SK-MEL-5 (cell line): ENCODE measurements at places on chromosomes 5 and 9. TPM values are rescaled to one million over a fixed set of nuclear protein-coding genes. Genes with fewer than 3 reads are reported as not detected.
A peak's percentile ranks its signal among the peaks of the same experiment; 100 is the strongest.

PCDHGB5 gene
- 0.29 and 0.50 TPM in 2 replicates for total RNA-seq

CDH9 gene
- not detected in 2 replicates for total RNA-seq

GRCh38 chr9:122040561-122041242 lies 52.4 kb downstream of the TTLL11 start:
- DNase-seq: no peak

GRCh38 chr5:112419986-112420864 lies 1.1 kb upstream of the EPB41L4A start:
- peak; percentile 69 for DNase-seq

DNA sequence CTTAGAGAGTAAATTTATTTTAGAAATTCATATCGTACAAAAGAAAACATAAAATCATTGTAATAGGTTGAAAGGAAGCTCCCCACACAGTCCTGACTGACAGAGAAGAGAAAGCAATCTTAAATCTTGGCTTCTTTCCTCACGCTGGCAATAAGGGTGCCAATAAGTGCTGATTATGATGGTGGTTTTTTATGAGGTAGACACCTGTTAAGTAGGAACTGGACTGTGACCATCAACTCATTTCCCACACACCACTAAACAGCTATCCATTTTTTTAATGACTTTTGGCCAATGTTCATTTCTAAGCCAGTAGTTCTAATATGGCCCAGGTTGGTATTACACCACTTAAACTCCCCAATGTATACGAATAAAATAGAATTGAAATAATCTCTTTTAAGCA lies 893.5 kb upstream of the NUDT12 start:
- no peak for DNase-seq

DNA sequence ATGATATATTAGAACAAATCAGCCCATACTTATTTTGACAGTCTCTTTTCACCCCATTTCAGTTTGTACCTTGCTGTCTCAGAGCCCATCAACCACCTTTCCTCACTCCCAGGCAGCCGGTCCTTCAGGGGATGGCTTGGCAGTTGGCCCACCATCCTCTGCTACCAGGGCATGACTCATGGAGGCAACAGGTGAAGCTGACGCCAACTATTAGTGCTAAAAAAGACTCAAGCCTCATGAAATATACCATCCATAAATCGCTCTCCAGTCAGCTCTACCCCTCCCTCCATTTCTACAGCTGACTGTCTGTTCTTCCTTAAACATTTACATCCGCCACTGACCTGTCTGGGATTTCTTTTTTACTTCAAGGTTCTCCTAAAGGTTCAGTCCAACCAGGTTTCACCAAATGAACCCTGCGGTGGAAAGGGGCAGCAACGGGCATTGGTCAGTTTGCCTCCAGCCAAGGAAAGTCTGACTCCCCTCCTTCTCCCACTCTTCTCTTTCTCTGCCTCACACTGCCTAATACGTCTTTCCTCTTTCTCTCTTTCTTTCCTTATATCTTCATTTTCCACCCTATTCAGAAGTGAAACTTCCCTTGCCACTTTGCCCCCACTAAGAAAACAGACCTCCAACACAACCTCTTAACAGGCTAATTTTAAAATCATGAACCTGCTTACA lies 439.1 kb downstream of the RAB3C start:
- DNase-seq: no peak

DNA sequence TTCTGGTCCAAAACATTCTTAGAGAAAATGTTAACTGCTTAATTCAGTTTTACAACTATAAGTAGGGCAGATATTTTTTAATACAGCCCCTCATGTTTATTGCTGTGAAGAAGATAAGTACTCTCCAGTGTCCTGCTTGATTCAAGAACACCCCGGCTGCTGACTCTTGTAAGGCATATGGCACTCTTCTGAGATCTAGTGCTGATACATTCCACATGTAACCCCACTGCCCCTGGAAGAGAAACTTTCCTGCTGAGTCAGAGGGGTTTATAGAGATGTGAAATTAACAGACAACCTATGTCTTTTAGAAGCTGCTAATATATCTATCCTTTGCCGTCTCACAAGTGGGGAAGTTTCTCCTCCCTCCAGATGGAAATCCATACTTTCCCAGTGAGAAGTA lies 1.0 kb upstream of the MINAR2 start:
- DNase-seq: no peak

- DNase-seq: no peak
These were observed 31.2 kb upstream of the FABP6 start for GRCh38 chr5:160198146-160198545.

GRCh38 chr5:24668050-24668449 lies 23.3 kb upstream of the CDH10 start:
- no peak for DNase-seq

GRCh38 chr9:87786876-87787275 lies 61.0 kb downstream of the CTSL start:
- DNase-seq: no peak

- no peak for DNase-seq
These were observed 78.5 kb downstream of the KIF4B start for GRCh38 chr5:155091768-155092717.

DNA sequence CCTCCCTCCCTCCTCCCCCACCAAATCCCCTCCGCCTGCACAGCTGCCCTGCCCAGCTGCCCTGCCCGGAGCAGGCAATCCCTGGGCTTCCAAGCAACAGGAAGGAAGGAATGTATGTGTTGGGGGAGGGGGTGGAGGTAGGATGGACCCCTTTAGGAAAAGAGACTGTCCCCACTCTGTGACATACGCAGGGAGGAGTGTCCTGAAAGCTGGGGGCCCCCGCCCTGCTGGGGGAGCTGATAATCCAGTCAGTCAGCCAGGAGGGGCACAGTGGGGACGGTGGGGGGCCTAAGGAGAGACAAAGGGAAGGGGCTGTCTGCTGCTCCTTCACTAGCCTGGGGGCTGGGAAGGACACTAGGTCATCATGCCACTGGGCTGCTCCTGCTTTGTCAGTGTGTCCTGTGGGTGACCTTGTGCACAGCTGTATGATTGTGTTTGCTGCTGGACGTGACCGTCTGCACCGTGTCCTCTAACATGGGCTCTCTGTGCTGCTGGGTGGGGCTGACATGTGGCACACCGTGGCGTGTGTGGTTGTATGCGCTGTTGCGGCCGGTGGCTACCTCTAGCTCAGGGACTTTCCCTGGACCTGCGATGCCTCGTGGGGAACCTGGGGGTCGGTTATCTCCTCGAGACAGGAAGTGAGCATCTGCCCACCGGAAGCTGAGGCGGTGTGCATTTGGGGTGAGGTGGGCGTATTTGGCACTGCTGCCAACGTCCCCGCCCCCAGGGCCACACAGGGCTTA lies 3.0 kb downstream of the N4BP3 start:
- DNase-seq: no peak

GRCh38 chr5:126182971-126183695 lies 240.1 kb upstream of the GRAMD2B start:
- DNase-seq: no peak

DNA sequence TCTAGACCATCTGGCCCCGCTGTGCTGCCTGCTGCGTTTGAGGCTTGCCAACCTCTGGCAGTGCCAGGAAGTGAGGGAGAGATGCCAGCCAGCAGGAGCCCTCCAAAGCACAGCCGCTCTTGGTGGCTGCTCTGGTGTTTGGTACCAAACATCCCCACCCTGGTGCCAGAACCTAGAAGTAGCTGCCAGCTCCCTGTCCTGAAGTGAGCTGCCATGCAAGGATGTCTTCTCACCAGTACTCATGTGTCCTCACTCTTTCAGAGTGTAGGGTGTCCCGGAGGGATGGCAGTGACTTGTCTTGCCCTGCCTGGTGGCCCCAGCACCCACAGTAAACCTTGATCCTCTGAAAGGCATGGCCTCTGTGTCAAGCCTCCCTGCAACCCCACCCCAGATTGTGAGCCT lies 43.4 kb downstream of the AMBP start:
- DNase-seq: no peak

DNA sequence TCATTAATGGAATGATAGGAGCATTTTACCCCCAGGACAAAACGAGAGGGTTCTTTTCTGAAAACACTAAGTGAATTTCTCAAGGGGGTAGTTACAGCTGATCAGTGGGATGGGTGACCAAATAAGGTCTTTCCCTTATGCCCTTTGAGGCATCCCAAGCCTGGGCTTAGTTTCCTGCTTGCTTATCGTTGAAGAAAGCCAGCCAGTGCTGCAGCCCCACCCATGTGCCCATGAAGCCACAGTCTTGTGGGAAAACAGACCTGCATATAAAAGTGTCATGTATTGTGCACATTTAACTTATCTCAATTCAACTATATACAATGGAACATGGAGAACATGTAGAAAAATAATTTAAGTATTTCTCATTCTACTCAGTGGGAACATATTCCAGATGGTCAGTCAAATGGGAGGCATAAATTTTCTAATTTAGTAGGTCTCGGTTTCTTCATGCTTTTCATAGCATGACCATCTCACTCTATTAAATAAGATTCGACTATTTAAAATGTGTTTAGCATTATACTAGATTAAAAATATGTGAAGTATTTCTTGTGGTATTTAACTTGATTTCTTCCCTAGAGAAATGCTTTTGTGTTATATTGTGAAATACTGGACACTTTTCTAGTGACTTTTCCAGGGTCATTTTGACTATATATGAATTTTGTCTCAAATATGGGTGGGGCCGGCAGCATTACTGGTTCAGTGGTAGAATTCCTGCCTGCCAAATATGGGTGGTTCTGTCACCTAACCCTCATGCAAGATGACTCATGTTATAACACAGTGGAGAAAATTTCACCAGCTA lies 189.7 kb upstream of the SGCD start:
- no peak for DNase-seq

- no peak for DNase-seq
These were observed 168.2 kb downstream of the ZDHHC21 start for GRCh38 chr9:14524873-14525515.

DNA sequence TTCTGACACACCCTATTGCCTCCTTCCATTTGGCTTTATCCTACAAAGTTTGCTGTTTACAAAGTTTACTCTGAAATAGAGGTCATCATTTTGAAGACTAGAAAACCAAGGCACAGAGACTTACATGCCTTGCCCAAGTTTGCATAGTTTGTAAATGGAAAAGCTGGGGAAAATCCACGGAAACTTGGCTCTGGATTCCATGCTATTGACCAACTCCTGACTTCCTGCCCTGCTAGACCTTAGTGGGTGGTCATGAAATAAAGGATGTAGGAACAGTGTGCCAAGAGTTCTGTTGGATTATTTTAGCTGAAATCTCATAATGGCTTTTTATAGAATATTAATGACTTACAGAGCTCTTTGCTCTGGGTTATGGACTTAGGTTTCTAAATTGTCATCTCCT lies 69.5 kb downstream of the GRIA1 start:
- no peak for DNase-seq

DNA sequence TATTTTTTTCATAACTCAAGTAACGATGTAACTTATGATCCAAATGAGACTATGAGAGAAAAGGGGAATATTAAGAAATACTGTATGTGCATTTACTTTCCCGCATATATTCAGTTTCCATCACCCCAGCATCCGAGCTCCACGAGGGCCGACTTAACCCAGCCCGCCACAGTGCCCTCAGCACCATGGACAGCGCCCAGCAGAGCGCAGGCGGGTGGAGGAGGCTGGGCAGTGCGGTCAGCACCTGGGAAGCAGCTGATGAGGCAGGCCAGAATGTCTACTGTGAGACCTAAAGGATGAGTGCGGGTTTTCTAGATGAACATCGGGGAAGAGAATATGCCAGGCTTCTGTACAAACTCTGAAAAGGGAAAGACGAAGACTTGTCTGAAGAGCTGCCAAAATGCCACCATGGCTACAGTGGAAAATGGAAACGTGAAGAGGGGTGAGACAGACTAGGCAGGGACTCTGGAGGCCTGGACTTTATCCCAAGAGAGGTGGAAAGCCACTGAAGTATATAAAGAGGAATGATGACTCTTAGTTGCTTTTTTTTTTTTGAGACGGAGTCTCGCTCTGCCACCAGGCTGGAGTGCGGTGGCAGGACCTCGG lies 34.5 kb upstream of the MED27 start:
- DNase-seq: peak; percentile 49

DNA sequence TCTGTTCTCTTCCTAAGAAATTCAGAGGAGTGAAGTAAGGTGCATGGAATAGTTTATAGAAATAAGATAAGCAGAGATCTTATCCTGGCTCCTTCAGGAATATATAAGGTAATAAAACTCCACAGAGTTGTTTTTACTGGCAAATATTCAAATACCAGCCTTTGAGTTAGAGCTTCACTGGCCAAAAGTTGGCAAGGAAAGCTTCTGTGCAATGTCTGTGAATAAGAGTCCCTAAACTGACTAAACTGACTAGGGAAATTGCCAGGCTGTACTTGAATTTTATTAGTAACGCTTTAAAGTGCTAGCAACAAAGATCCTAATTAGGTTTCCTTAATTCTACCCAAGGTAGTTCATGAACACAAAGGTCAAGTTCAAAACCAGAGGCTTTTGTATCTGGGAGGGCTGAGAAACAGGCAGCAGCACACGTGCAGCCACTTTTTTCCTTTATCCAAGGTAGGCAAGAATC lies 131.1 kb upstream of the MPDZ start:
- no peak for DNase-seq

GRCh38 chr5:116273448-116274242 lies 188.8 kb downstream of the COMMD10 start:
- DNase-seq: no peak
